Fibroblast of villous mesenchyme (primary cell): ENCODE measurements at places on chromosomes 12 and 14. TPM values are rescaled to one million over a fixed set of nuclear protein-coding genes. Genes with fewer than 3 reads are reported as not detected.

Gene CCDC38
- not detected in 2 replicates for total RNA-seq

Gene KRT6C
- not detected in 2 replicates for total RNA-seq

DNA sequence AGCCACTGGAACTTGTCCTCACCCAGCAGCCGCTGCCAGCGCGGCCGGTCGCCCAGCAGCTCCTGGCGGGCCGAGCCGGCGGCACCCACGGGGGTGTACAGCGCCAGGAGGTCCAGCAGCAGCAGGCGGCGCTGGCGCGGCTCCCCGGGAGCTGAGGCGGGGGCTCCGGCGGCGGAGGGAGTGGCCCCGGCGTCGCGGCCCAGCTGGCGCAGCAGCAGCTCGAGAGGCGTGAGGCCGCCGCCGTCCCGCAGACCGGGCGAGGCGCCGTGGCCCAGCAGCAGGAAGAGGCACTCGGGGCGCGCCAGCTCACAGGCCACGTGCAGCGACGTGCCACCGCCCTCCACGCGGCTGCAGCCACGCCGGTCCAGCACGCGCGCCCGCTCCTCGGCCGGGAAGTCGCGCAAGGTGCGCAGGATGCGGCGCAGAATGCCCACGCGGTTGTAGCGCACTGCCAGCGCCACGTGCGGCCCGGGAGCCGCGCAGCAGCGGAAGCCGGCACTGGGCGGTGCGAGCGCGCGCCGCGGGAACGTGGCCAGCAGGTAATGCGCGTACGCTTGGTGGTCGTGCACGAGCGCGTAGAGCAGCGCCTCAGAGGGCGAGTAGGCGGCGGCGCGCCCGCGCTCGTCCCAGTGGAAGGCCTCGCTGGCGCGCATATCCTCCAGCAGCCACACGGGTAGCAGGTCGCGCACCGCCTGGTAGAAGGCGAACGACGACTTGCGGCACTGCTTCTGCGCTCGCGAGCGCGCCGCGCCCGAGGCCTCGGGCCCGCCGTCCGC lies 2.3 kb downstream of the ANKRD9 start:
- no peak for DNase-seq

GRCh38 chr14:91482263-91483013 lies 27.7 kb downstream of the PPP4R3A start:
- peak; percentile 73 for DNase-seq

- DNase-seq: no peak
These were observed 40.7 kb downstream of the RMST start for GRCh38 chr12:97503073-97503855.

DNA sequence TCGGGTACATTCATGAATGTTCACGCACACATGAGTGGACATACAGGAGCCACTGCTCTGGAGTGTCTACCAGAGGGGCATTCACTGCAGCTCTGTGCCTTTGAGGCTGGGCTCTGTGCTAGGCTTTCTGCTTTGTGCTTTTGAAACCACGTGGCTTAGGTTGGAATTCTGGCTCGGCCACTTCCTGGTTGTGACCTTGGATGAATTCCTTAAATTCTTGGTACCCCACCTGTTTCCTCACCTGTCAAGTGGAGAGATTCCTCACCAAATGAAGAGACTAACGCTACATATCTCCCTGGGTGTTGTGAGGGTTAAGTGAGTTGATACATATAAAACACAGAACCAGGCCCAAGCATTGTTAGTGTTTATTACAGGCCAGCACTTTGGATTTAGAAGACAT lies 842.8 kb downstream of the VRK1 start:
- DNase-seq: no peak

GRCh38 chr12:104877103-104877705 lies 80.9 kb downstream of the SLC41A2 start:
- peak; percentile 56 for DNase-seq

DNA sequence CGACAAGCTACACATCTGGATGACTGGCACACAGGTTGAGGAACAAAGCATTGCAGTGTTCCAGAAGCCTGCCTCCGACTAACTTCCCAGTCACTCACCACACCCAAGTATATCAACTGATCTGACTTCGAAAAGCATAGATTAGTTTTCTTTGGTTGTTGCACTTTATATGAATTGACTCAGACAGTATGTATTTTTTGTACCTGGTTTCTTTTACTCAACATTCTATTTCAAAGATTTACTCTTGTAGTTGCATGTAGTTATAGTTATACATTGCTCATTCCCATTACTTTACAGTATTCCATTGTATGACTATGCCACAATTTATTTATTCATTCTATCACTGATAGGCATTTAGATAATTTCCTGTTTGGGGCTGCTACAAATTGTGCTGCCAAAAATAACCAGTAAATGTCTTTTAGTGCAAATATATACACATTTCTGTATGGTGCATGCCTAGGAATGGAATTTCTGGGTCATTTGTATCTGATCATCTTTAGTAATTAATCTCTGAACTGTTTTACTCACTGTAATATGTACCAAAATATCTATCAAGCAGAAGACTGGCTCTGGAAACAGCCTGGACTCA lies 17.8 kb downstream of the PLCZ1 start:
- DNase-seq: no peak

Gene PLEKHD1
- total RNA-seq: under 0.01 TPM in 1 of 2 replicates, not detected in the other

DNA sequence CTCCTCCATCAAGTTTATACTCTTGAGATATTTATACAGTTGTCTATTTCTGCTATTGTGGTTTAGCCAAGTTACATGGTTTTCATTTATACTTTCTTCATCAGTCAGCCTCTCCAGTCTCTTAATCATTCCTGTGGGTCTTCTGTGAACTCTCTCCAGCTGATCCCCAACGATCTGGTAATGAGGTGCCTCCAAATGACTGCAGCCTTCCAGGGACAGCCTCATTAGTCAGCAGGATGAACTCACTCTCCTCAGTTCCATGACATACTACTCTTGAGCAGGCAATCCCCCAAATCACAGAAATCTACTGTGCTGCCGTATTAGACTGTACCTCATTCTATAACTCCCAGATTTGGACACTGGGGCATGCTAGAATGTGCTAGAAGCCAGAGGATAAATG lies 15.3 kb downstream of the AREL1 start:
- peak; percentile 14 for DNase-seq

Gene ADAM21
- under 0.01 and 0.43 TPM in 2 replicates for total RNA-seq

Gene RGS6
- total RNA-seq: not detected in 2 replicates

- DNase-seq: peak; percentile 65
These were observed 545 bp downstream of the CPSF2 start for GRCh38 chr14:92122351-92122677.

Gene KIF21A
- total RNA-seq: 7.1 and 11.2 TPM in 2 replicates

DNA sequence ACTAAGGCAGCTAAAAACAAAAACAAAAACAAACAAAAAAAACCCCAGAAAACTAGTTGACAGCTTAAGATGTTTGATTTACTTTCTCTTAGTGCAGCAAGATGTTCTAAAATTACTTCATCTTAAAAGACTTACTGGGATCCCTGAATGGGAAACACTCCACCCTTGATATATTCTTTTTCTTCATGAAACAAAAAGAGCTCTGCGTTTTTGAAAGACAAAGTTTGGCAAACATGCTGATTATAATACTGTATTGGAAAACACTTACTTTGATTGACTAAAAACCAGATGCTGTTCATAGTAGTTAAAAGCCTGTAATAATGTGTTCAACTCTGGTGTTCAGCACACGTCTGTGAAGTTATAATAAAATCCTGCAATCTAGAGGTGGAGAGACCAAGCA lies 136.8 kb downstream of the SRGAP1 start:
- DNase-seq: peak; percentile 35

- no peak for DNase-seq
These were observed 809 bp downstream of the AP1G2 start for GRCh38 chr14:23566778-23567185.

- no peak for DNase-seq
These were observed 96.7 kb upstream of the NOVA1 start for GRCh38 chr14:26694521-26694920.

DNA sequence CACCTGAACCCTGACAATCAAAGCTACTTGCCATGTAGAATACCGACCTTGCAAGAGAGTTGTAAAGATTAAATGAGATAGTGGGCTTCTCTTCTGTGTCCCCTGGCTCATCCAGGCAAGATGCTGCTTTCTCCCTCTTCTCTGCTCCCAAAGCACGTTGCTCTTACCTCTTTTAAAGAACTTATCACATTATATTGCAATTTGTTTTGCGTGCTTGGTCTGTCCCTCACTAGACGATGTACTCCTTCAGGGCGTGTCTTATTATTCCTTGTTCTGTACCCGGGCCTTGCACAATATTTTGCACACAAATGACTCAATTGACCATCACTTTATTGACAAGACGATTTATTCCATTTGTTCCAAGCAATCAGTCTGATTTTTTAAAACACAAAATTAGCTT lies 3.3 kb downstream of the DCN start:
- peak; percentile 56 for DNase-seq

DNA sequence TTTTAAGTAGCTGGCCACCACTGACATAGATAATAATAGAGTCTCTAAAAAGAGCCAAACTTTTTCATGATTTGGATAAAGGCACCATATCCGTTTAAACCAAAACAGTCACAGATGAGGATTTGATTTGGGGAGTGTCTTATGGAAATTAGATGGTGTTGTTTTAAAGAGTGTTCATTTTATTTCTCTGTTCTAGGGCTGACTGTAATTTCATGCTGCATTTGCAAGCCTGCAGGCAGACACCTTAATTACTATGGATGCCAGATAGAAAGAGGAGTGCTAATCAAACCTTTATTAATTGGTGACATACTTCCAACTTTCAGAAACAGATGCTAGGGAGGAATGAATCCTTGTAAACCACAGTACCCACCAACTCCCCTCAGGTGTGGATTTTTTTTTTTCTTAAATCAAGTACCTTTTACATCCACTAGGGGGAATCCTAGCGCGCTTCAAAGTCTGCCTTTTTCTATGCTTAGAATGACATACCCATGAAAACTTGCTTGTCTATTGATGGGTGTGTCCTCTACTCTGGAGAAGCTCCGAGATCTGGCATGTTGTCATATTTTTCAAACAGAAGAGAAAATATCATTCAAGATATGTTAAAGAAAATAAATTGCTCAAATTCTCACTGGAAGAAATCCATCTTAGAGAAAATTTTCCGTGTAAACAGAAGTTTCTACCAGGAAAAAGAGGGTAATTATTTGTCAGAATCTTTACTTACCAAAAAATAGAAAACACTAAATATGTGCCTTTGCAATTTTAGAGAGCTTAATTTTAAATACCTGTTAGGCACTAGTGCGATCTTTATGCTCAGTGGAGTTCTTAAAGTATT lies 14.2 kb upstream of the PLXNC1 start:
- peak; percentile 72 for DNase-seq

DNA sequence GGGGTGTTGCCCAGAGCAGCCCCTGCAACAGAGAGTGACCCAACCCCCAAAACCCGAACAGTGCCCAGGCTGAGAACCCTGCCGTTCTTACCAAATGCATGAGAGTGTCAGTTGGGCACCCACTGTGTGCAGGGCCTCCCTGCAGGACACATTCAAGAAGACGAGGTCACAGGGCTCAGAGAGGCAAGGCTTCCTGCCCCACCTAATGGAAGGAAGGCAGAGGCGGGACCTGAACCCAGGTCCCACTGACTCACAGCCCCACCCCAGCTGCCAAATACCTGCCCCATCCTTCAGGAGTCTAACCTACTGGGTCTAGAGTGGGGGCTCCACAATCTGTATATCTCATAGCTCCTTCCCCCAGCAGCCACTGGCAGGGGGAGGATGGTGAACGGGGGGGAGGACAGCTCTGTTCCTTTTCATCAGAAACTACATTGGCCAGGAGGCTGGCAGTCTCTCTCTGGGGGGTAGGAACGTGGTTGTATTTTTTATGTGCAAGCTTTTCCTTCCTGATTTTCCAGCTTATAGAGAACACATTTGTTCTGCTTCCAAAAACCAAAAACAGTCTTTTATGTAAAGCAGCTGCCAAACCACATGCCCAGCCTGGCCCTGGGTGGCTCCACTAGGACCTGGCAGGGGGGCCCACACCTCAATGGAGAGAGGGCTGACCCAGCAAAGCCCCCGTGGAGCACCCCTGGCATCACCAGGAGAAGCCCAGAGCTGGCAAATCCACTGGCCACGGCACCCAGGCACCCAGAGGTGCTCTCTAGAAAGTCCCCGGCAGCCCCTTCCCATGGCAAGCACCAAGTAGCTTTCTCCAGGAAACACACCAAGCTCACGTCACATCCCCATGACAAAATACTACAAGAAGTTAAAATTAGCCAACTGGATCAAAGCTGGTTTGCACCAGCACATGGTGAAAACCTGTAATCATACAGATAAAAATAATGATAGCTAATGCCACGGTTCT lies 17.0 kb downstream of the NCOR2 start:
- no peak for DNase-seq

DNA sequence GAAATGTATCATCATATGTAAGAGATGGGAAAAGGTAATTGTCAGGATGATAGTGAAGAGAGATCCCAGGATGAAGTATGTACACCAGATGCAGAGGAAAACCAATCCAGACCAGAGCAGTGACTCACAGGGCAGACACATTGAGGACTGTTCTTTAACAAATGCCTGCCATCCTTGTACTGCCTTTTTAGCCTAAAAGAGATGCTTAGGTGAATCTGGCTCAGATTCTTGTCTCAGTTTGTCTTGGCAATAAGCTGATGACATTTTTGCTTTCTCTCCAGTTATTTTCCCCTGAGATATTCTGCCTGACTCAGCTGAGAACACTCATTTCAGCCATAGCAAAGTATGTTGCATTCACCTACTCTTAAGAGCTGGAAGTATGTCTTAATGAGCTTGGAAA lies 405.3 kb upstream of the USP15 start:
- no peak for DNase-seq

Gene B3GNT4
- total RNA-seq: under 0.01 TPM in 2 replicates

GRCh38 chr12:15856097-15856982 lies 25.8 kb upstream of the STRAP start:
- peak; percentile 83 for DNase-seq

Gene TMTC2
- total RNA-seq: 1.6 and 5.2 TPM in 2 replicates

DNA sequence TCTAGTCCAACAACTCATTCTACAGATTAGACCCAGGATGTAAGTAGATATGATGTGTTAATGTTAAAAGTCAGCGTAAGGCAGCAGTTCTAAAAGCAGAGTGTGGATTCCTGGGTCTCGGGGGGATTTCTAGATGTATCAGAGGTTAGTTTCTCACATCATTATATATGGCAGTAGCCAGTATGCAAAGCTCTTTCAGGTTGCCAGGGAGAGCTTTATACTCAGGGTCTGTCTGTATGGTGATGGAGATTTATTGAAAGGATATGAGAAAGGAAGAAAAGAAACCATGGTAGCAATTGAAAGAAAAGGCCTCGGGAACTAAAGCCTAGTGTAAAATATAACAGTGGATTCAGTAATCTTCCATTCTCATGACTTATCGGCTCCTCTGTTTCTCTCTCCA lies 26.2 kb upstream of the PAWR start:
- no peak for DNase-seq

Gene DENND5B
- total RNA-seq: 11.6 and 11.7 TPM in 2 replicates

- no peak for DNase-seq
These were observed 44.0 kb downstream of the KCNK13 start for GRCh38 chr14:90105756-90106155.

DNA sequence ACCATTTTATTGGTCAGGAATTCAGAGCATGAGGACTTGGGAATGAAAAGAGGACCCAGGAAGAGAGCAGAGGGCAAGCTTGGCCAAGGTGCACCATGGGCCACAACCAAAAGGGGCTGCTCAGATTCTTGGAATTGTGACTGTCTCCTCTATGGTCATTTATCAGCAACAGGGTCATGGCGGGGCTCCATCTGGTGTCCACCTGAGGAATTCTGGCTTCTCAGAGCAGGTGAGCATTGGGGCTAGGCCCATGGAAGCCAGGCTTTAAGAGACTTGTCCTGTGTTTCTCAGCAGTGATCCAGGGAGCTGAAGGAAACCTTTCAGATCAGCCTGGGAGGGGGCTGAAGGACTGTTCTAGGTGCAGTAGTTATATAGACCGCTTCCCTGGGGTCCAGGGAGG lies 2.6 kb upstream of the RIN3 start:
- no peak for DNase-seq
